ENCODE measurements at places on chromosomes 7 and 10. TPM values are rescaled to one million over a fixed set of nuclear protein-coding genes. Genes with fewer than 3 reads are reported as not detected.

DNA sequence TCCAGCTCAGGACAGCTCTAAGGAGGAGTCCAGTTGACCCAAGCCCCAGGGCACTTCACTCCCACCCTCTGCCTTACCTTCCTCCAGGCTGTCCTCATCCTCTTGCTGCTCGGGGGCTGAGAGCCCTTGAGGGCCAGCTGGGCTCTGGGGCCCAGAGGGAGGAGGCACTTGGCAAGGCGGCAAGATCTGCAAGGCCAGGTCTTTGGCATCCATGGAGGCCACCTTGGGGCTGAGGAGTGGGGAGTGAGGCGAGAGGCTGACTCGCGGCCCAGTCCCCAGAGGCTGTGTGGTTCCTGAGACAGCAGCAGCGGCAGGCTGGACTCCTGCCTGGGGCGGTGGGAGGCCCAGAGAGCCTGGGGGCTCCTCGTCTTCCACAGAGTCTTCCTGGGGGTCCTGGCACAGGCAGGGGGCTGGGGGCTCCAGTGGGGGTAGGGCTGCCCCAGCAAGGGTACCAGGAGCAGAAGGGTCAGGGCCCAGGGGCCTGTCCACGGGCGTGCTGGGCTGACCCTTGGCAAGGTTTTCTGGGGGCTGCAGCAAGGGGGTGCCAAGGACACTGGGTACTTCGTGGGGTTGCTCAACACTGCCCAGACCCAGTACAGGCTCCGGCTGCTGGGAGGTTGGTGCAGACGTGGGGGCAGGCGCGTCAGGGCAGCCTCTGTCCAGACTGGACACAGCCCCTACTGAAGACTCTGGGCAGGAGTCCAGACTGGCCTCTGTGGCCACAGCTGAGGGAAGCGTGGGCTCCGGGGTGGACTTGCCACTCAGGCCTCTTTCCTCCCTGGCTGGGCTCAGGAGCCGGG is 6.5 kb downstream of the NACAD start:
- DNase-seq: no peak

The BRAF gene
- 23.1 TPM for total RNA-seq

DNA sequence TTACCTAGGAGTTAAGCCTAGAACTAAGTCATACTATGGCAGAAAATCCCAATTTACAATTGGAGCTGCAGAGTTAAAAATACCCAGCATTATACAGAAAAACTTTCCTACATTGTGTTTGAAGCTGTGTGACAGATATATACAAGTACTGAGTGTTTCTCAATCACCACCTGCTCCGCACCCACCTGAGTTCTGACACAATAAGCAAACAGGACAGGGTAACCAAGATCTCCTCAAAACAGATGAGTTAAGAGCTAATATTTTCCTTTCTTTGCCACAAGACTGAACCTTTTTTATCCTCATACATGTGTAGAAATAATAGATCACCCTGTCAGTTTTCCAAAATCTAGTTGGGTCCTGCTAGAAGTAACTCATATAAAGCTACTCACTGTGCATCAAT is 186.3 kb downstream of the DOCK4 start:
- DNase-seq: no peak

DNA sequence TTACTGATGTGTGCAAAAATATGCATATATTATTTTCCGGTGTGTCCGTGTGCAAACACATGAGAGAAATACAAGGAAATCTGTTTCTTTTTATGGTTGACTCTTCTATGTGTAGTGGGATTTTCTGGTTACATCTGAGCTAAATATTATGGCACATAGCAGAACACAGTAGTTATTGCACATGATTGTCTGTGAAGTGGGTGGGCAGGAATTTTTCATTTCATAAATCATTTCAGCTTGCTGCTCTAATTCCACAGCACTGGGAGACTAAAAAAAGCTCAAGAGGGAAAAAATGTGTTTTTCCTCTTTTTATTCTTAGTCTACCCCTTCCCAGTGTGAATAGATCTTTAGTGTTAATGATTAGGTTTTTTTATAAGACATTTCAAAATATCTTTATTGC is 197.9 kb downstream of the MBL2 start:
- no peak for DNase-seq

GRCh38 chr7:15709978-15710377 is 23.5 kb upstream of the MEOX2 start:
- DNase-seq: no peak

The LRRD1 gene
- not detected for total RNA-seq

The CPEB3 gene
- 2.5 TPM for total RNA-seq

- no peak for DNase-seq
These were observed 178.5 kb downstream of the ARID5B start for GRCh38 chr10:62079885-62080559.

- no peak for DNase-seq
These were observed 10.1 kb downstream of the SLC25A16 start for GRCh38 chr10:68517188-68517587.

DNA sequence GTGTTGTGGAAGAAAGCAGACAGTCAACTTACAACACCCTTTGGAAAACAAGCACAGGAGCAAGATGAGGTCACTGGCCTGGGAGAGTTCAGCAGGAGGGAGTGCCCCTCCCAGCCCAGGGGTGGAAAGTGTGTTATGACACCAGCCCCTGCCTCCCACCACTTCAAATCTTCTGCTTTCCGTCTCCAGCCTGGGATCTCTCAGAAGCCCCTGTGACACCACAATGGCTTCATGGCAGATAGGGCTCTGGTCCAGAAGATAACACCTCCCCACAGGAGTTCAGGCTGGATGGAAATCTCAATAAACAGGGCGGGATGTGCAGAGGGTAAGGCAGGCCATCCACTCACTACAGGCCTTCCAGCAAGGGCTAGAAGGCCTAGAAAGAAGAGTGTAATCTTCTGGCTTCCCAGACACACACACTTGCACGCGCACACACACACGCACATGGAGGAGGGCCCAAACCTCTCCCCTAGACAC is 48.7 kb upstream of the ZMIZ1 start:
- no peak for DNase-seq

DNA sequence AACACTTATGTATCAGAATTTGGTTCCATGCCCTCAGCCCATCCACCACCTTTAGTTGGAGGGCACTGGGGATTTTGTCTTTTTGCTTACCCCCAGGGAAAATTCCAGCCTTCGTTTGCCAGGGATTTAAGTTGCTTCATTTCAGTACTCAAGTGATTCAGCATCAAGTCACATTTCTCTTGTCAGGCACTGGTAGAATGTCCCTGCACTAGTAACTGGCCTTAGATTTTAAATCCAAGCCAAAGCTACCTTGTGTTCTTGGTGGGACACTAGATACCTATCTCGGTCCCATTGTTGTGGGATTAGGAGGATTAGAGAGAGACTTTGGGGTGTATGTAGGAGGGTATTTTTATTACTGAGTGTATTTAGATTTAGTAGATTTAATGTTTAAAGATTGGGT is 613.1 kb downstream of the SUGCT start:
- no peak for DNase-seq

GRCh38 chr7:157984423-157985163 is 603.0 kb downstream of the PTPRN2 start:
- DNase-seq: no peak

The COL13A1 gene
- not detected for total RNA-seq

- DNase-seq: no peak
These were observed 135.7 kb downstream of the DNAJB6 start for GRCh38 chr7:157472311-157473050.

The GRB10 gene
- total RNA-seq: 2.8 TPM

The SH2B2 gene
- total RNA-seq: 2.1 TPM

DNA sequence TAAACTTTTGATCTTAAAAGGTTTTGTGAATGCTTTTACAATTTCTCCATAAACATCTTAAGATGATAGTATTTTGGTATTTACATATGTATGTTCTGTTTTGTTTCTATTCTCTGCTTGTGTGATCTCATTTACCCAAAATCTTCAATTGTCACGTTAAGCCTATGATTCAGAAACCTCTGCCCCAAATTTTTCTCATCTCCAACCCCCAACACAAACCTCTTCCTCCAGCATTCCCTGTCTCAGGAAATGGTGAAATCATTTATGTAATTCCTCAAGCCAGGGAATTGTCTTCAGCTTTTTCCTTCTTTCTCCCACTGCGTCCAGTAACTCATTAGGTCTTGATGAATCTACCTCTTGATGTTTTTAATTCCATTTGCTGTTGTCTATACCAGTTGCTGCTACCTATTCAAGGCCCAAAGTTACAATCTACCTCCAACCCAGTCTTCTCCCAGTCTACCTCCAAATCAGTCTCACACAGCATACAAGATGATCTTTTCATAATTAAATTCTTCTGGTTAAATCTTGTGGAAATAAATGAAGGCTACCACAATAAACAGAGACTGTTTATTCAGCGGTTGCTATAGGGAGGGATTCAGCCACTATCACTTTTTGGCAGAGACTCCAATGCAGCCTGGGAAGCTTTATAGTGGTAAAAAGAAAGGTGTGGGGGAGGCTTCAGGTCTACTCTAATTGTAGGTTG is 5.8 kb downstream of the CFAP69 start:
- DNase-seq: no peak

The CYP3A4 gene
- total RNA-seq: not detected

The ARHGEF5 gene
- 8.0 TPM for total RNA-seq

GRCh38 chr7:2016021-2016631 is 216.6 kb downstream of the MAD1L1 start:
- no peak for DNase-seq

The SPDYE9 gene
- not detected for total RNA-seq

DNA sequence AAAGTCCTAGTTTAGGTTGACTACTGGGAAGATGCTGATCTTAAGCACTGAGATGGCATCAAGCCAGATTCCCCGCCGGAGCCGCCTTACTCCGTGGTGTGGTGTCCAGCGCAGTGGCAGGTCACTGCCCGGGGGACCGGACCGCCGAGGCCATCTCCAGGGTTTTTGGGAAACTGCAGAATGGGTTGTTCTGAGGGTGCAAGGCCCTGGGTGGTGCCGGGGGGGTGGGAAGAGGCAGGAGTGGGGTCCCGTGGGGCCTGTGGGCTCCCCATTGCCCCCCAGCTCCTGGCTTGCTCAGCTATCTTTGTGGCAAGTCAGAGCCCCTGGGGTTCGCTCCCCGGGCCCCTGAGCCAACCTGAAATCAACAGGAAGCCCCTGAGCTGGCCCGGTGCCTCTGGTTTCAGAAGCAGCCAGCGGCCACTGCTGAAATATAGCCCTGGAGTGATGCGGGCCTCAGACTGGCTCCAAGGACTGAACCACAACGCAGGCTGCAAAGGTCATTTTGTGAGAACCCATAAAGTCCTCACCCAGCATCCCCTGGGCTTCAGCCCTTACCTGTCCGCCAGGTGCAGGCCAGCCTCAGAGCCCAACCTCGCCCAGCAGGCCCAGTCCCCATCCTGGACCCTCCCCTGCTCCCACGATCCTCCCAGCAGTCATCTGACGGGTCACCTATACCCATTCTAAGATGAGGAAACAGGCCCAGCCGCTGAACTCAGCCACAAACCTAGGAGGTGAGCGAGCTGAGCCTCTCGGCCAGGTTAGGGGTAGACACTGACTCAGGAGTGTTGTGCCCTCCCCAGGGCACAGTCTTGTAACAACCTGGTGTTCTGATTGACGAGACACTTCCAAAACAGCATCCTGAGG is 102.7 kb downstream of the PDGFA start:
- DNase-seq: no peak

The HYAL4 gene
- total RNA-seq: not detected

DNA sequence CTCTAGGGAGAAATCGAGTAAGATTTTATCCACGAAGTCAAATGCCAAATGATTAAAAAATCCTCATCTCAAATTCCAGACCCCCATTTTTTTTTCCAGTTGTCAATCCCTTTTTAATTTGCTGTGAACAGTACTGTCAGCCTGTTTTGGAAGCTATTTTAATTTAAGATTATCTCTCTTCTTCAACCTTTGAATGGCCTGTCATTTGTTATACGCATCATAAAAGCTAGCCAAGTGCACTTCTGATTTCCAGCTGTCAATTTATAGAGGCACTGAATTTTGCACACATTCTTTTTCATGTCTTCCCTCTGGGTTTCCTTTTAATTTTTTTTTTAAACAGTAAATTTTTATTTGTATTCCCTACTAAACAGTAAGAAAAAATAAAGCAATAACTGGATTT is 336.4 kb upstream of the HGF start:
- no peak for DNase-seq

DNA sequence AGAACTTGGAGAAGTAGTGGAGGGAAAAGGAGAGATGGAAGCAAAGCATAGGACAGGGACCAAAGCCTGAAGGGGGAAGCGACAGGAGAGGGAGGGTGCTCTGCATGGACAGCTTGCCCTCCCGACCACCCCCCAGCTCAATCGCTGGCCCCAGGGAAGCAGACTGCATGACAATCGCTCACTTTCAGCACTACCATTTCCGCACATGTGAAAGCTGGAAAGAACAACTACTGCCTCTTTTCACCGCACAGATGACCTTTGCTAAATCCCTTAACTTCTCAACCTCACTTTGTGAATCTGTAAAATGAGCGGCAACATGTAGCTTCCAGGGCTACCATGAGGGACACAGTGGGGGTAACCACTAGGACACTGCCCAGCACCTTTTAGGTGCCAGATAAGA is 17.1 kb downstream of the VOPP1 start:
- no peak for DNase-seq

GRCh38 chr7:28837216-28837615 is 120.9 kb downstream of the TRIL start:
- no peak for DNase-seq

DNA sequence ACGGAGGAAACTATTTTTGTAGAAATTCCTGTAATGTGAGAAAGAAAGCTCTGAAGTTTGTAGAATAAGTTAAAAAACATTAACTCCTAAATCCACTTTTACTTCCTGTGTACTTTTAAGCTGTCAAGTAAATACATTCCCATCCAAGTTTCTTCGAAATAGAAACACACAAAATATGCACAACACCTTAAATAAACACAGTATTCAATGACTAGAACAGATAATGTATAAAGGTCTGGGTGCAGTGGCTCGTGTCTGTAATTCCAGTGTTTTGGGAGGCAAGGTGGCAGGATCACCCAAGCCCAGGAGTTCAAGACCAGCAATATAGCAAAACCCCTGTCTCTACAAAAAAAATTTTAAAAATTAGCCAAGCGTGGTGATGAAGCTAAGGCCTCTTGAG is 121.9 kb upstream of the ODAD2 start:
- DNase-seq: no peak

DNA sequence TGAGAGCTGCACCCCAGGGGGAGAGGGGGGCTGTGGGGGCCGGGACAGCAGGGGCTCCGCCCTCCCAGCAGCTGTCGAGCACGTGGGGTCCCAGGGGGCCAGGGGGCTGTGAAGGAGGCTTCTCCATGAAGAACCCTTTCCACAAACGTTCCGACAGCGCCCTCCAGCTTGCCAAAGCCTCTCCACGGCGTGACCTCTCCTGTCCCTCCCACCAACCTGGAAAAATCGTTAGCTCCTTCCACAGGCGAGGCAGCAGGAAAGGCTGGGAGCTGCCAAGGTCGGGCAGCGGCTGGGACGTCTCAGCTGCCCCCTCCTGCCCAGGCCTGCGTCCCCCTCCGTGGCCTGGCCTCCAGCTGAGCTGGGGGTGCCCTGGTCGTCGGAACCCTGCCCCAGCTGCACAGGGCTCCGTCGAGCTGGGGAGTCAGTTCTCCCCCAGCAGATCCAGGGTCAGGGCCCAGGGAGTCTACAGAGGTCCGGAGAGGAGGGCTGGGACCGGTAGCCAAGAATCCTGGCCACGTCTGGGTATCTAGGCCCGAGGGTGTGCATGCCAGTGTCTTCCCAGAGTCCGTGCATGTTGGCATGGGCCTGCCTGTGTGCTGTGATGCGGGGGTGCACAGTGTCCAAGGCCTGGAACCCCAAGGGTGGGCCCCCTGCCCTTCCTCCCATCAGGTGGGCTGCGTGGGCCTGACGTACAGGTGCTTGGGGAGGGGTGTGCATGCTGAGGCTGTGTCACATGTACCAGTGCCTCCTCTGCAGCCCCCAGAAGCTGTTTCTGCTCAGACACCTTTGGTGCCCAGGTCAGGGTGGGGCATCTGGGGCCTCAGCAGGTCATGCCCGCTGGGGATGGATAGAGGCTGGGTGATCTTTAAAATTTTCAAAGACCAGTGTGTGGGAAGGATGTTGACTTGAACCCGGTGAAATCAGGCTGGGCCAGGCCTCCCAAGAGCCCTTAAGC is 66.5 kb downstream of the UNCX start:
- DNase-seq: no peak

Measured in activated T-helper 1 cell treated with anti-CD3 and anti-CD28 coated beads, Interleukin-12 subunit alpha, Interleukin-12 subunit beta, Interleukin-2, Interleukin-4 antibody, amounts not matched to agents 30 ng/mL and 10 ng/mL and 1 ng/mL, durations not matched to agents 14 hours and 24 hours and 36 hours (primary cell).